ENCODE measurements at places on chromosomes 4 and X.

DNA sequence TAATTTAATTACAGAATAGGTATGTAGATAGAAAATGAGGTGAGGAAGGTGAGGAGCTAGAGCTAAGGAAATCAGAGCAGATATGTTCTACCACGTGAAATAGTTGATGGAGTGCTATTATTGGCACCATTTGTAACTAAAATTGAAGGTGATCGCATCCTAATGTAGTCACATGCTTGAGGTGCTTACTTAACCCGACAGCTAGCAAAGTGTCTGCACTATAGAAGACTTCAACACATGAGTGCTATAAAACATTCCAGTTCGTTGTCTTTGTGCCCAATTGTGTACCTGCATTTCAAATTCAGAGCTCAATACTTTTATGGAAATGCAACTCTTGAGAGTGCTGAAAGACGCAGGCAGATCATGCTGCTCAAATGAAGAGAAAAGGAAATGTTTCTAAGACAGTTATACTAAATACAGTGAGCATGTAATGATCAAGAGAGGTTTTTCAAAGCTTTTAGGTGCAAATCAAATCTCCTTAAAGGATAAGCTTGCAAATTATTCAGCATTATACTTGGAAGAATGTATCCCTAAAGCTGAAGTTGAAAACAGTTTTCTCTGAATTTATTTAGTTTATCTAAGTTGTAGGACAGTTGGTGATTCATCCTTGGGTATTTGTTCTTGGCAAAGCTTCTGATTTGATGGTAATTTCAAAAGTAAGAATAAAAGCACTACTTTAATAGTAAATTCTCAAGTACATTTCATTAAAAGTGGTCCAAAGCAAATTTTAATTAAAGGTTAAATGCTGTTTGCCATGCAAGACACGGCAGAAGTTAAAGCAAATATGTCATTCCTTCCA lies 223.9 kb upstream of the EPHA5 start:
- no peak for DNase-seq

GRCh38 chr4:85522836-85523235 lies 47.9 kb downstream of the ARHGAP24 start:
- no peak for DNase-seq

DNA sequence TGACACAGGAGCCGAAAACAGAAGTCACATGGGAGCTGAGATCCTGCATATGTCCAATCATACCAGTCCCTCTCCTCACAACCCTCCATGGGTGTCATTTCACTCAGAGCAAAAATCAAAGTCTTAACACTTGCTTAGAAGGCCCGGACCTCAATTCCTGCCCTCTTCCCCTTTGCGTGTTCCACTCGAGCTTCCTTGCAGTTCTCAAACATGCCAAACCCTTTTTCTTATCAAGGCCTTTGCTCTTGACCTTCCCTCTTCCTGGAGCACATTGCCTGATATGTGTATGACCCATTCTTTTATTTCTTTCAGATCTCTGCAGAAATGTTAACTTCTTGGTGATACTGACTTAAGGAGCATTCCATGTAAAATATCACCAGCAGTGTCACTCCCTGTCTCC lies 87.0 kb upstream of the USP38 start:
- DNase-seq, result no peak

- no peak for DNase-seq
Observed at GRCh38 chr4:112526061-112526460, 10.1 kb upstream of the NEUROG2 start.

GRCh38 chr4:143438710-143439109 lies 74.8 kb upstream of the SMARCA5 start:
- no peak for DNase-seq

DNA sequence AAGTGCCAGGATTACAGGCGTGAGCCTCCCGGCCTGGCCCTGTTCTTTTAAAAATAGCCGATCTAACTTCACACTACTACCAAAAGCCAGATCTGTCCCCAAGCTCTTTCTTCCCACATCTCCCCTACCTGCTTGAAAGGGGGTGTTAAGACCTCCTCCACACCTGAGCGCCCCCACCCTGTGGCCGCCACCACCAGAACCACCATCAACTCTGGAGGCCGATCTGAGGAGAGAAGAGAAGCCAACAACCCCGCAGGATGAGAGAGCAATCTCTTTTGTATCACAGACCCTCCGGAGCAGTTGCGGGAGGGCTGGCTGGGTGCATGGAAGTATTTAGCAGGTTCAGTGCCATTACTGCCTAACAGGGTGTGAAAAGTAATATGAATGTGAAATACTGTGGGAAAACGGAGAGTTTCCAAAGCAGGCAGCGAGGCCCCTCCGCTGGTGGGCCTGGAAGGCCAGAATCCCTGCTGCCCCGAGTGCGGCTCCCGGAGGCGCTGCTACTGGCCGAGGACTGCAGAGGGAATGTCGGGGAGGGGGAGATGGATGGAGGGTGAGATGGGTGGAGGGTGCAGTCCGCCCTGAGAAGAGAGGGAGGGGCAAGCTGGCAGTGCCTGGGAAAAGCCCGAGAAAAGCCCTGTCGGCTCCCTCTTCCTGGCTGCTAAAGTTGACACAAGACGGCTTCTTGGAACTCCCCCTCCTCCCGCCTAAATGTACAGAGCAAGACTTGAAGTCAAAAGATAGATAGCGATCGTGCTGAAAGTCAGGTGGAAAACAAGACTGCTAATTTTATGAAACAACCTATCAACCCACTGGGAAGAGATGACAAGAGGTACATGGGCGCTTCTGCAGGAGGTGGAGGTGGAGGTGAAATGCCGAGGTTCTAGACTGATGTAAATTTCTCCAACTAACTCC lies 22.3 kb downstream of the HAND2 start:
- no peak for DNase-seq

All from suppressor macrophage treated with lipopolysaccharide for 4 hours (primary cell).